RWPE2 (cell line): ENCODE measurements at places on chromosomes 3 and 15.

DNA sequence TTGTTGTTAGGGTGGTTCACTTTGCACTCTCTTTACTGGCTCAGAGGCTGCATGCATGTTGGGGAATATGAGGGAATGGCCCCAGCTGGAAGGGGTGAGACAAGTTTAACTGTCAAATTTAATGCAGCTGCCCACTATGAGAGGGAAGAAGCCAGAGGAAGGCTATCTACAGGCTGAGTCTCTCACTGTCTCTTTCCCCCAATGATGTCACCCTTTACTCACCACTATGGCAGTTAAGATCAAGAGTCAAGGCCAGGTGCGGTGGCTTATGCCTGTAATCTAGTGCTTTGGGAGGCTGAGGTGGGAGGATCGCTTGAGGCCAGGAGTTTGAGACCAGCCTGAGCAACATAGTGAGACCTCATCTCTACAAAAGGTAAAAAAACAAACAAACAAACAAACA lies 12.2 kb upstream of the RBMS3 start:
- DNase-seq: no peak

GRCh38 chr3:141940194-141940776 lies 63.8 kb downstream of the ATP1B3 start:
- DNase-seq: peak; percentile 95

- no peak for DNase-seq
Measured at GRCh38 chr3:29255854-29256696, 24.8 kb upstream of the RBMS3 start.

DNA sequence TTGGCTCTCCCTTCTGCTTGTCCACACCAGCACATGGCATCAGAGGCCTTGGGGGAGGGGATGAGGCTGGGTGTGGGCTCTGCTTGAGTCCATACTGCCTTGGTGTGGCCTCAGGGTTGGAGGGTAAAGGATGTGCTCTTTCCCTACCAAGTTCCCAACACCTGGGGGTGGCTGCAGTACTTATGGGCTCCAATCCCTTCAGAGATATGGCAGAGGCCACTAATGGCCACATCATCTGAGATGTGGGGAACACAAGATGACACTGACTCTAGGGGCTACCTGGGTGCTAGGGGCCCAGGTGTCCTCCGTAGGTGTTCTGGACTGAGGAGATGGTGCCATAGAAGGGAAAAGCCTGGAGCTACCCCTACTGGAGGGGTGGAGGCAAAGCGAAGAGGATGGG lies 6.9 kb downstream of the CXCR6 start:
- DNase-seq: no peak

DNA sequence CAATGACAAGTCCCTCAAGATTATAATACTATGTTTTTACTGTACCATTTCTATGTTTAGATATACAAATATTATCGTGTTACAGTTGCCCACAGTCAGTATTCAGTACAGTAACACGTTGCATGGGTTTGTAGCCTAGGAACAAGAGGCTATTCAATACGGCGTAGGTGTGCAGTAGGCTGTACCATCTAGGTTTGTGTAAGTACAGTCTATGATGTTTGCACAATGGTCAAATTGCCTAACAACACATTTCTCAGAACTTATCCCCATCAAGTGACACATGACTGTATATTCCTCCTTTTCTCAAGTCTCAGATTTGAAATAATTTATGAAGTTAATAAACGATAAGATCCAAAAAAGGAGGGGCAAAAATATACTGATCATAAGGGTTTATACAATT lies 21.7 kb downstream of the ZDHHC3 start:
- no peak for DNase-seq

- no peak for DNase-seq
Measured at GRCh38 chr15:47794252-47794914, 77.1 kb downstream of the SEMA6D start.

- no peak for DNase-seq
Measured at GRCh38 chr3:135944831-135945230, 20.7 kb upstream of the PPP2R3A start.

DNA sequence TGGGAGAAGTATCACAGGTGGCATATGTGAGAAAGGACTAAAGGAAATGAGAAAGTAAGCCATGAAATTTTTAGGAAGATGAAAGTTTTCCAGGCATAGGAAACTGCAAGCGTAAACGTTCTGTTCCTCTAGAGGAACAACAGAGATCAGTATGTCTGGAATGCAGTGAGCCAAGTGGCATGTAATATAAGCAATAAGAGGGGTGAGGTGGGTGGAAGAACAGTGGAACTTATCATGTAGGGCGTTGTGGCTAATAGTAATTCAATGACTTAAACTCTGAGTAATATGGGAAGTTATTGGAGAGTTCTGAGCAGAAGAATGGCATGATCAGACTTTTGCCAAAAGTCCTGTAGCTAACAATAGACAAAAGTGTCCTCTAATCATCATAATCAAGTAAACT lies 902.9 kb downstream of the EPHA3 start:
- no peak for DNase-seq

DNA sequence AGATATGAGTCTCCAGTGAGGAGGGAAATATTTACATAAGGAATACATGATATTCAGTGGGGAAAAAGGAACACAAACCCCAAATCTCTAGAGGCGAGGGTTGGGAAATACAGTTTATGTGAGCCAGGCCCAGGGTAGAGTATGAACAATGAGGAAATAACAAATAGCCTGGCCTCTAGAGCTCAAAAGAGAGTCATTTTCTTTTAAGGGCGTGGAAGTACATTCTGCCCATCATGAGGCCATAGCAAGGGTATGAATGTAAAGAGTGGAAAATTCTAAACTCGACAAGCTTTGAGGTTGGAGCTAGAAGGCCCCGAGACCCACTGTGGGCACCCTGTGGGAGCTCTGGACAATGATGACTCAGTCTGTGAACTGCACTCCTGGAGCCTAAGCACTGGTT lies 27.8 kb upstream of the IGF2BP2 start:
- no peak for DNase-seq

- DNase-seq: no peak
Measured at GRCh38 chr3:81003817-81004216, 757.6 kb downstream of the GBE1 start.

GRCh38 chr3:8589880-8590556 lies 54.6 kb downstream of the SSUH2 start:
- no peak for DNase-seq

- no peak for DNase-seq
Measured at GRCh38 chr3:49647741-49648140, 26.4 kb upstream of the APEH start.
